ENCODE measurements at places on chromosomes 12 and 14.

DNA sequence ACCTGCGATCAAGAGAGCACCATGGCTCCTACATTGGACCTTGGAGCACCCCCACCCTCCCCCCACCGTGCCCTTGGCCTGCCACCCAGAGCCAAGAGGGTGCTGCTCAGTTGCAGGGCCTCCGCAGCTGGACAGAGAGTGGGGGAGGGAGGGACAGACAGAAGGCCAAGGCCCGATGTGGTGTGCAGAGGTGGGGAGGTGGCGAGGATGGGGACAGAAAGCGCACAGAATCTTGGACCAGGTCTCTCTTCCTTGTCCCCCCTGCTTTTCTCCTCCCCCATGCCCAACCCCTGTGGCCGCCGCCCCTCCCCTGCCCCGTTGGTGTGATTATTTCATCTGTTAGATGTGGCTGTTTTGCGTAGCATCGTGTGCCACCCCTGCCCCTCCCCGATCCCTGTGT lies 1.8 kb upstream of the RNU7-1 start:
- DNase-seq = no peak

GRCh38 chr12:62627181-62627580 lies 160.6 kb downstream of the MON2 start:
- DNase-seq = no peak

DNA sequence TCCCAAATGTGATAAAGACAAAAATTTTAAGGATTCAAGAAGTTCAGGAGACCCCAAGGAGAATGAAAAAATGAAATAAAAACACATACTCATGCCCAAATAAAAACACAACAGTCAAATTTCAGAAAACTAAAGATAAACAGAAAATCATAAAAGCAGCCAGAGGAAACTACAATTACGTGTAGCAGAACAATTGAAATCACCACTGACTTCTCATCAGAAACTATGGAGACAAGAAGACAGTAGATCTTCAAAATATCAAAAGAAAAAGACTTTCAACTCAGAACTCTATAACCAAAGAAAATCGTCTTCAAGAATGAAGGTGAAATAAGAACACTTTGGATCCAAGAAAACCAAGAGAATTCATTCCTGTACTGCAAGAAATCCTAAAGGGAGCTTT lies 54.9 kb downstream of the DIO3 start:
- DNase-seq = no peak

- DNase-seq = no peak
Observed at GRCh38 chr14:103706551-103707328, 8.5 kb downstream of the XRCC3 start.

DNA sequence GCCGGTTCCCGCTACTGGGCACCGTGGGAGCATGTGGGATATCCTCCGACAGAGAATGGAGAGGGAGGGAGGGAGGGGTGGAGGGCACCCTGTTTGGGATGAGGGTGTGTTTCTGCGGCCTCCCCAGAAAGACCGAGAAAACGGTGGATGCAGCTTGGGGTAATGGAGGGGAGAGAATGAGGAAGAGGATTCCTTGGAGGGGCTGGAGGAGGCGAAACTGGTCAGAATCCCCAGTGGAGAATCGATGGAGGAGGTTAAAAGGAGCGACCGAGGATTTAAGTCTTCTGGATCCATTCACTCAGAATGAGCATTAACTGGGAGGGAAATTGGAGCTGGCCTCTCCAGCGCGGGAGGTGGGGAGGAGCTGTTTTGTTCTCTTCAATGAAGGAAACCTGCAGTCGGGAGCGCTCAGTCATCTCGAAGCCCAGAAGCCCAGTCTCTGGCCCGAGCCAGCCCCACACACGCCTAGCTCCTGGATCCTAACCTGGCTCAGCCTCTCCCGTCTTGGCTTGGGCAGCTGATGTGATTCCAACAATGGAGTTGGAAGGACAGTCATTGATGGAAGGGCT lies 581 bp downstream of the ARG2 start:
- no peak for DNase-seq
